NCI-H2081 (cell line): ENCODE measurements at places on chromosomes 2 and 18.

- no peak for DNase-seq
These were observed 5.1 kb upstream of the RAMP1 start for GRCh38 chr2:237854295-237854694.

- DNase-seq, result no peak
These were observed 220.7 kb downstream of the TPGS2 start for GRCh38 chr18:36608107-36608506.

DNA sequence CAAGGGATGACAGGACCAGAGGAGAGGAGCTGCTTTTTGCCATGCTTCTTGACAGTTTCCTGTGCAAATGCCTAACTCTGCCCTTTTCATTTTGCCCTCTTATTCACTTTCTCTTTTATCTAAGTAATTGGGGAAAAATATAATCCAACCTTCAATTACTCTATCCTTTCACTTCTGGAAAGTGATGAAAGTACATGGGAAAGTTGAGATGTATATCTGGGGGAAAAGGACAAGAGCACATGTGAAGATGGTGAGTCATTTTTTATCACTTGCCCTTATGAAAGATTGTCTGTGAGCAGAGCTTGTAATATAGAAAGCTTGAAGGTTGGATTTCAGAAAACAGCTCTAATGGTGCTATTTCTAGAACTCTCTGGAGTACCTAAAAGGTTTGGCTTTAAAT, 1070.7 kb downstream of the CNTNAP5 start:
- DNase-seq, result no peak

DNA sequence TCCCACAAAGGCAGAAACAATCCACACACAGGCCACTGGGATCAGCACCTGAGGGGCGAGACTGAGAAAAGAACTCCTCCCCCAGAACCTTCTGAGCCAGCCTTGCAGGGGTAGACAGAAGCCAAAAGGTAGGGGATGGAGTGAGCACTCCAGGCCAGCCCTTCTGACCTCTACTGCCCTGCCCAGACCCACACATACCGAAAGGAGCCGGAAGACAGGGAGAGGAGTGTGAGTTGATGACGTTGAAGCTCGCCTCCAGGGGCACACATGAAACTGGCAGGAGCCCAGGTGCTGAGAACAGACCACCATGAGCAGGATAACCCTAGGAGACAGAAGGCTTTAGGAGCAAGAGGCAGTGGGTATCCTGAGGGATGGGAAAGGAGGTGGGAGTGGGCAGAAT, 1.8 kb downstream of the SLC23A3 start:
- no peak for DNase-seq

GRCh38 chr2:317501-318424, 29.9 kb upstream of the ALKAL2 start:
- DNase-seq, result no peak
